ENCODE measurements at places on chromosomes 3 and 15. TPM values are rescaled to one million over a fixed set of nuclear protein-coding genes. Genes with fewer than 3 reads are reported as not detected.

DNA sequence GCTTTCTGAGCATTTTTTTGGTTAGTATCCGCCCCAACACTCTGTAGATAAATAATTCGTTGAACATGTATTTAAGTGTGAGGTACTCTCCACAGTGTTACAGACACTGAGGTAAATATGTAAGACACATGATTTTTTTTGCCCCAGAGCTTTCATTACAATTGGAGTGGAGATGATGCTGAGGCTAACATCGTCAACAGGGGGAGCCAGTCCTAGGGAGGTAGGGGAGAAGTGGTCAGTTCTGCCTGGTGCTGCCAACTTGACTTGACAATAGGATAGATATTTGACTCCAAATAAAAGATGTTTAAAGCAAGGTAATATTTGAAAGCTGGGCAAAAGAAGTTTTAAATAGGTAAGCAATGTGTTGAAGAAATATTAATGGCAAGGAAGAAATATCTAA, 295.7 kb downstream of the UNC13C start:
- DNase-seq, result no peak
- no peak overlapping the region for H3K27ac ChIP-seq
- no peaks in the 10 kb centered on the region for H3K27me3 ChIP-seq
- H3K4me1 ChIP-seq, result no peaks in the 10 kb centered on the region

The GFM1 gene
- 46.4 TPM for total RNA-seq

The SIDT1 gene
- total RNA-seq, result not detected

The OR5K2 gene
- not detected for total RNA-seq

The NLGN1 gene
- 9.1 TPM for total RNA-seq

DNA sequence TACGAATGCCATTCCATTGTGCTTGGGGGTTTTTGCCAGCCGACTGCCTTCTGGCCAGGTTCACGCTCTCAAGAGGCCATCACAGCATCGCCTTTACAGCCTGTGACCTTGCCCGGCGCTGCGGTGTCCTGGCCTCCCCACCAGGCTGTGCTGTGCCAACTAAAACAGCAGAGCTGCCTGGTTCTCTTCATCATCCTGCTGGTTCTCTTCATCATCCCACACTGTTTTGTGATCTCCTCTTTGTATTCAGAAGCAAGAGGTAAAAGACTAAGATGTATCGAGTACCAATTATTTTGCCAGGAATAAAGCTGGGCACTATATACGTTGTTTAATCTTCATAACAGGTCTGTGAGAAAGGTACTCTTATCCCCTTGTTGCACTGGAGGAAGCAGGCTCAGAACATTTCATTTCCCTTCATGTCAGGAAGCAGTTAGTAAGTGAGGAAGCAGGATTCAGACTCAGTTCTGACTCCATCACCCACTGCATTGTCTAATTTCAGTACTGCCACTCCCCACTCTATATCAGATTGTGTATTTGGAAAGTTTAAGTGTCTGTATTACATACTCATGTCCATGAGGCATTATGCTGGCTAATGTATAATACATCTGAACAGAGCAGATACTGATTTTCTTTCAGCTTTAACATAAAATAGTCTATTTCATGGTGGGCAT, 92.7 kb downstream of the LRRC28 start:
- H3K4me1 ChIP-seq, result peaks cover 41% of the 10 kb centered on the region
- peaks cover 5% of the 10 kb centered on the region for H3K36me3 ChIP-seq
- no peak overlapping the region for H3K27ac ChIP-seq
- no peak overlapping the region for H3K4me3 ChIP-seq
- H3K27me3 ChIP-seq, result no peaks in the 10 kb centered on the region
- no peak for DNase-seq

DNA sequence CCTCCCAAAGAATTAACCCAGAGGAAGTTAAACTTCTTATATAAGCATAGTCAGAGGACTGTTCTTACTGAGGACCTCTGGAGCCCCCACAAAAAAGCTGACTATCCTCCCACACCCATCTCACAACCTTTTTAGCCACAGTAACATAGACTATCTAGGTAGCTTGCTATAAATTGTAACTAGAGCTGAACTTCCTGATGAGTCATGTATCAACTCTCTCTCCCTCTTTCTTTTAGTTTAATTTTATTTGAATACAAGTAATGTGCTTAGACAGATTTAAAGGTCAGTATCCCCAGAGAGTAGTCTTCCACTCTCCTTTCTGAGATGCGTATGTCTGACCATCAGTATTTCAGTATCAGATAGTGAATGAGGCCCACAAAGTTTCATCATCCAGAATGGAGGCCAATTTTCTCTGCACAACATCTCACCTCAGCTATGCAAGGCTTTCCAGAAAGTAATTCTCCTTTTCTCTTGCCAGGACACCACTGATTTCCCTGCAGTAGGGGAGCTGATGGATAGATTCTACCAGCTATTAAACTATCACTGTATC, 104.0 kb upstream of the MYRIP start:
- H3K4me1 ChIP-seq, result peaks cover 22% of the 10 kb centered on the region
- H3K36me3 ChIP-seq, result no peaks in the 10 kb centered on the region
- DNase-seq, result peak; percentile 25
- H3K27me3 ChIP-seq, result peaks cover 5% of the 10 kb centered on the region
- no peak overlapping the region for H3K4me3 ChIP-seq

GRCh38 chr15:71411538-71412482, 296.5 kb downstream of the THSD4 start:
- peak overlapping the region; percentile 7 for H3K4me3 ChIP-seq
- peak overlapping the region; percentile 63 for H3K27ac ChIP-seq
- H3K4me1 ChIP-seq, result peaks cover 25% of the 10 kb centered on the region
- no peak for DNase-seq
- H3K27me3 ChIP-seq, result no peaks in the 10 kb centered on the region

- no peaks in the 10 kb centered on the region for H3K36me3 ChIP-seq
- H3K4me1 ChIP-seq, result peaks cover 19% of the 10 kb centered on the region
- peak overlapping the region; percentile 45 for H3K27ac ChIP-seq
- no peak overlapping the region for H3K4me3 ChIP-seq
Measured at GRCh38 chr3:128367221-128367620, 99.5 kb downstream of the DNAJB8 start.

Measured in HFFc6 (cell line).